ENCODE measurements at places on chromosomes 16 and 17. TPM values are rescaled to one million over a fixed set of nuclear protein-coding genes. Genes with fewer than 3 reads are reported as not detected.

GRCh38 chr16:49564496-49565229, 191.1 kb downstream of the C16orf78 start:
- H3K27me3 ChIP-seq, result no peaks in the 10 kb centered on the region
- H3K36me3 ChIP-seq, result no peaks in the 10 kb centered on the region
- no peaks in the 10 kb centered on the region for H3K4me1 ChIP-seq
- no peak overlapping the region for H3K4me3 ChIP-seq

GRCh38 chr16:11759997-11760396, 17.3 kb upstream of the TXNDC11 start:
- H3K36me3 ChIP-seq, result peaks cover 87% of the 10 kb centered on the region
- no peak overlapping the region for H3K27ac ChIP-seq
- no peak for DNase-seq
- no peak overlapping the region for H3K4me3 ChIP-seq

GRCh38 chr16:83965444-83966152, 2.4 kb upstream of the NECAB2 start:
- H3K4me3 ChIP-seq, result no peak overlapping the region
- H3K36me3 ChIP-seq, result peaks cover 47% of the 10 kb centered on the region
- peaks cover 21% of the 10 kb centered on the region for H3K27me3 ChIP-seq
- peaks cover 8% of the 10 kb centered on the region for H3K4me1 ChIP-seq
- no peak for DNase-seq

GRCh38 chr16:61871837-61872777, 164.1 kb downstream of the CDH8 start:
- no peaks in the 10 kb centered on the region for H3K4me1 ChIP-seq
- H3K36me3 ChIP-seq, result no peaks in the 10 kb centered on the region
- H3K4me3 ChIP-seq, result no peak overlapping the region
- no peak overlapping the region for H3K27ac ChIP-seq
- no peaks in the 10 kb centered on the region for H3K27me3 ChIP-seq

- DNase-seq, result no peak
- no peak overlapping the region for H3K27ac ChIP-seq
- H3K36me3 ChIP-seq, result no peaks in the 10 kb centered on the region
- no peak overlapping the region for H3K4me3 ChIP-seq
- H3K27me3 ChIP-seq, result no peaks in the 10 kb centered on the region
- H3K4me1 ChIP-seq, result peaks cover 22% of the 10 kb centered on the region
Measured at GRCh38 chr17:20207262-20207985, 198.3 kb downstream of the SPECC1 start.

- peaks cover 67% of the 10 kb centered on the region for H3K4me1 ChIP-seq
- no peak for DNase-seq
- peak overlapping the region; percentile 81 for H3K27ac ChIP-seq
- no peak overlapping the region for H3K4me3 ChIP-seq
Measured at GRCh38 chr16:81493755-81494433, 49.3 kb downstream of the CMIP start.

DNA sequence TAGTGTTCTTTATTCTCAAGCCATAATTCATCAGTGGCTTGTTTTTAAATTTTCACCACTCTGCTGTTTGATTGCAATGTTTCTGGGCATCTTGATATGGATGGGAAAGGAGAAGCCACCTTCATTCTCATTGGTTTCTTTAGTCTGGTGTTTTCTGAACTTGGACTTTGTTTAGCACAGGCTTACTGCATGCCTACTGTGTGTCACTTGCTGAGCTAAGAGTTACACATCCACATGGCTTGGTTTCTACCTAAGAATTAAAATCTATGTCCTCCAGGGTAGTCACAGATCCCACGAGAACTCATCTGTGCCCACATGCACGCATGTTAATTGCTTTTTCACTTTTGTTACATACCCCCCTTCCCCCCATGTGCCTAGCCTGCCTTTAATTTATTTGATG, 4.6 kb downstream of the CMIP start:
- H3K27me3 ChIP-seq, result no peaks in the 10 kb centered on the region
- no peaks in the 10 kb centered on the region for H3K36me3 ChIP-seq
- DNase-seq, result no peak
- no peak overlapping the region for H3K27ac ChIP-seq
- no peak overlapping the region for H3K4me3 ChIP-seq

DNA sequence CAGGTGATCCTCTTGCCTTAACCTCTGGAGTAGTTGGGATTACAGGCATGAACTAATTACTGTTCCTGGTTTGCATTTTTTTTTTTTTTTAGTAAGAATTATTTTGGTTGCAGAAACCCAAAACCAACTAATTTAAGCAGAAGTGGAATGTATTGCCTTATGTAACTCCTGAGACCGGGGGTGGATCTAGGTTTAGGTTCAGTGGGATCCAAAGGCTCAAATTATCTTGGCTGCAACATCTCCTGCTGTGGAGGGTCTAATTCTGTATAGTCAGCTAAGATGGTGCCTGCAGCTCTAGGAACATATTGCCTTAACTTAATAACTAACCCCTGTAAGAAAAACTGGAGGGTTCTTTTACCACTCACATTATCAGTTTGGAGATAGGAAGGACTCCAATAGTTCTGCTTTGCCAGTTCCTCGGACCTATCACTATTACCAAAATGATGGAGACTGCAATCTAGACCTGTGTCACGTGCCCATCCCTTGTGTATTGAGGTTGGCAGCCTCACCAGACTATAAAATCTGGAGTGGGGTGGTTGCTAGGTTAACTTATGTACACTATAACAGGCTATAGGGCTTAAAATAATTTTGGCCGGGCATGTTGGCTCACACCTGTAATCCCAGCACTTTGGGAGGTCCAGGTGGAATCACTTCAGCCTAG, 8.5 kb downstream of the SNTB2 start:
- DNase-seq, result no peak
- H3K27me3 ChIP-seq, result no peaks in the 10 kb centered on the region
- peaks cover 41% of the 10 kb centered on the region for H3K4me1 ChIP-seq
- H3K27ac ChIP-seq, result no peak overlapping the region

DNA sequence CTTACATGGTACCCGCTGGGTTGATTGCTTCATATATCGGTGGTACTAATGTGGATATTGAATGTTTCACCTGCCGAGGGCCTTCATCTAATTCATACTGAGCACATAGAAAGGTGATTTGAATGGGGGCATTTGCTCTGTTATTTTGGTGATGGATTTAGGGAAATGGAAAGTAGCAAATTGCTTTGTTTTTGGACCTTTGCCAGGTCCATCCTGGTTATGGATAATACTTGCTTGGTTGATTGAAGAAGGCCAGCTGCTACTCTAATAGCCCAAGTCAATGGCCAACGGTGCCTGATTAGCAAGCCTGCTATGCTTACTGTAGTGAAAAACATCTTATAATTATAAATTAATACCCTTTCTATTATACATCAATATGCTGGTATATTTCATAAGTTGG, 253.6 kb downstream of the CDH13 start:
- no peaks in the 10 kb centered on the region for H3K36me3 ChIP-seq
- no peak for DNase-seq
- no peaks in the 10 kb centered on the region for H3K27me3 ChIP-seq
- H3K27ac ChIP-seq, result no peak overlapping the region
- H3K4me3 ChIP-seq, result no peak overlapping the region
- no peaks in the 10 kb centered on the region for H3K4me1 ChIP-seq

DNA sequence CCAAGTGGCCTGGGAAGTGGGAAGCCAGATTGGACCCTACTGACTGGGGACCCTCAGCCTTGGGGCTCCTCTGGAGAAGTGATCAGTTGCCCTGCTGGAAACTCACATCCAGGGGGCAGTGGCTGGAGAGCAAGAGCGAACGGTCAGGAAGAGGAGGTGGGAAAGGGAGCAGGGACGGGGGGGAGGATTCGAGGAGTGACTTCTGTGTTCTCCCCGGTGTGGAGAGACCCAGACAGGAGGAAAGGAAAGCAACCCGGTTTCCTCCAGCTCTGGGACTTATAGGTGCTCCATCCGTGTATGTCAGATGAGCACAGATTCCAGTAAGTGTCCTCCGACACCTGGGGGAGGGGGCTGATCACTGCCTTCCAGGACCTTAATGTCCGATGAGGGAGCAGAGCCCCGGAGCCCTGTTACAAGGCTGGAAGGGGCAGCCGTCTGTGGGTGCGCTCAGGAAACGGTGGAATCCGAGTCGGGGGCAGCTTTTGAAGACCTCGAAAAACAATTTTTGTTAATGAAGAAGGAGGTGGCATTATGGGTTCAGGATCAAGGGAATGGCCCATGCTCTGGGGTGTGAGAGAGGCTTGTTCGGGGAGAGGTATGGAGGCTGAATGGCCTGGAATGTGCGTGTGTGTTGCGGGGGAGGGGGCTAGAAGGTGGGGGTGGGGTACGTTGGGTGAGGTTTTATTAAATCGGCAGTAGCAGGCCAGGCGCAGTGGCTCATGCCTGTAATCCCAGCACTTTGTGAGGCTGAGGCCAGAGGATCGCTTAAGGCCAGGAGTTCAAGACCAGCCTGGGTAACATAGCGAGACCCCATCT, 34.8 kb upstream of the NDRG4 start:
- H3K27me3 ChIP-seq, result peaks cover 53% of the 10 kb centered on the region
- peak overlapping the region; percentile 80 for H3K4me3 ChIP-seq
- peaks cover 24% of the 10 kb centered on the region for H3K4me1 ChIP-seq
- DNase-seq, result no peak

Gene PLA2G10
- total RNA-seq, result not detected

Gene CCL14
- total RNA-seq, result 22.9 TPM

Gene CFAP97D1
- 0.48 TPM for total RNA-seq

Gene TRPV3
- 45.4 TPM for total RNA-seq

Gene LITAFD
- not detected for total RNA-seq

All from suprapubic skin (tissue), 4 donors.